ENCODE measurements at places on chromosomes 4 and X.
A peak's percentile ranks its signal among the peaks of the same experiment; 100 is the strongest.

- DNase-seq: no peak
These were observed 2.1 kb upstream of the SRPK3 start for GRCh38 chrX:153778684-153779101.

GRCh38 chrX:102624105-102624504 lies 24.8 kb downstream of the ARMCX5 start:
- DNase-seq: peak; percentile 46

DNA sequence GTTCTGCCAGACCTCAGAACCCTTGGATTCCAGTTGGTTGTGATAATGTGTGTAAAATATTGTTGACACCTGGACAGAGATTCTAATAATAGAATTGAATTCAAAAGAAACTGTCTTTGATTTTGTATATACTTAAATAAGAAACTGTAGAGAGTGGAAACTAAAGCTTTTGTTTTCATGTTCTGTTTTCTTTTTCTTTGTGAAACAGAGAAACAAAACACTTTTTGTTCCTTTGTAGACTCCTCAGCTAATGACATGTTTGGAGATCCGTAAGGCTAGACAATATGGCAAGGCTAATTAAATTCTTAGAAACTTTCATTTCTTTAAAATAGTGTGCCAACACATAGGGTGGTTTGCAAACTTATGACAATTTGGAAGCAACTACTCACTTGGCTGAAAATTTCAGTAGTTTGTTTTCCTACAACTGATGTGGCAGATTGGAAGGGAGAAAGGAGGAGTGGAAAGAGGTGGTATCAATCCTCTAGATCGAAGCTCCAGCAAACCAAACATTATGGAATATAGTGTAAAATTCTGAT lies 90.9 kb upstream of the FAT1 start:
- DNase-seq: no peak

- DNase-seq: no peak
These were observed 77.2 kb downstream of the TMEM131L start for GRCh38 chr4:153543351-153543750.

- no peak for DNase-seq
These were observed 118.5 kb upstream of the VCX2 start for GRCh38 chrX:8289523-8289922.

- DNase-seq: no peak
These were observed 6.2 kb upstream of the NOX1 start for GRCh38 chrX:100880368-100880767.

GRCh38 chr4:7192252-7193029 lies at the start of gene SORCS2:
TSS of gene SORCS2 (plus strand) at chr4:7192538.
- peak; percentile 49 for DNase-seq

- no peak for DNase-seq
These were observed 41.1 kb downstream of the PPP3CA start for GRCh38 chr4:101306225-101306624.

DNA sequence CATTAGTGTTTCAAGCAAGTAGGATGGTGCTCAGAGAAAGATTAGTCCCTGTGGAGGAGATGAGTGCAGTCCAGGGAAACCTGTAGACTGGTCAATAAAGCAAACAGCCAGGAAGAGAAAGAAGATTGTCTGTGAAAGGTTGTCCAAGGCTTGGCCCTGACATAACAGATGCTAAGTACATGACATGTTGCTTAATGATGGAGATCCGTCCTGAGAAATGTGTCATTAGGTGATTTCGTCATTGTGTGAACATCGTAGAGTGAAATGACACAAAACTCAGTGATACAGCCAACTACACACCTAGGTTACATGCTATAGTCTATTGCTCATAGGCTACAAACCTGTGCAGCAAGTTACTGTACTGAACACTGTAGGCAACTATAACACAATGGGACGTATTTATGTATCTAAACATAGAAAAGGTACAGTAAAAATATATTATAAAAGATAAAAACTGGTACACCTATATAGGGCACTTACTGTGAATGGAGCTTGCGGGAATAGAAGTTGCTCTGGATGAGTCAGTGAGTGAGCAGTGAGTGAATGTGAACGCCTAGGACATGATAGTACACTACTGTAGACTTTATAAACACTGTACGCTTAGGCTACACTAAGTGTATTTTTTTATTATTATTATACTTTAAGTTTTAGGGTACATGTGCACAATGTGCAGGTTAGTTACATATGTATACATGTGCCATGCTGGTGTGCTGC lies 9.0 kb upstream of the PRSS48 start:
- no peak for DNase-seq

DNA sequence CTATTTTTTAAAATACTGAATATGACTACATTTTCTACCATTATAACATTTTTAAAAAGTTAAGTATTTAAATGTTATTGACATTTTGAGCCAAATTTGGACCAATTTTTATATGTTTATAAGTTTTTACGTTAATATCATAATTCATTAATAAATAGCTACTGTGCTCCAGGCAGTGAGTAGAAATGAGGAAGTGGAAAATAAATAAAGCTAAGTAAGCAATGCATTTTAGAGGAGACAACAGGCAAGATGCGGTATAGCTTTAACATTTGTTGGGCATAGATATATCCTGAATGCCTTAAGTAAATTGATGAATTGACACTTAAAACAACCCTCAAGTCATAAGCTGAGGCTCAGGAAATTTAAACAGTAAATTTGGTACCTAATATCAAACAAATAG lies 474.8 kb downstream of the PCDH10 start:
- DNase-seq: no peak

DNA sequence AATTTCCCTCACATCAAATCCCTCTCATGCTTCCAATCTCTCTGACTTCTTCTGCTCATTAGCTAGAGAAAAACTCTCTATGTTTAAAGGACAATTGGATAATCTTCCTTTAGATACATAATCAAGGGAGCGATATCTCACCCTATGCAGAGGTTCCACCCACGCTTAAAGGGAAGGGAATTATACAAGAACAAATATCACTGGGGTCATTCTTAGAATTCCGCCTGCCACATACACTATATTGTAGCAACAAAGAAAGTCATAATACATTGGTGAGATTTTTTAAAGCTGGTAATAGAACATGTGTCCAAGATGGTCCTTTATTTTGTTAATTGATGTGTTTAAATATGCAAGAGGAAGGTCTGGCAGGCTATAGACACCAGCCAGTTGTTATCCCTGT lies 31.5 kb downstream of the NKX6-1 start:
- DNase-seq: no peak

GRCh38 chr4:56513517-56513916 lies 7.9 kb downstream of the ARL9 start:
- DNase-seq: no peak

DNA sequence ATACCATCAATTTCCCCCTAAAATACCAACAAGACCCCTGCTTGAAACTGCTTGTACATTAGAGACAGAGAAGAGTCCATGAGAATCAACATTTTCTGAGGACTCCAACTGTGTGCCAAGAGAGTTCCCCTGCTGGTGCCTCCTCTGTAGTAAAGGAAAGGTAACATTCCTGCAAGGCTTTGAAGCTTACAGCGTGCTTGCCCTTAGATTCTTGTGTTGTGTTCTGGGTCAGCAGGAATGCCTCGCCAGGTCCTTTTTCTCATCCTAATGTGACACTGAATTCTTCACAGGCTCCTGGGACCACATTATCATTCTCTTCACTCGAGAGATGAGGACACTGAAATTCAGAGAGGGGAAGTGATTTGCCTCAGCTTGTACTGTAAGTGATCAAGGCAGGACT lies 9.7 kb upstream of the EOLA2 start:
- no peak for DNase-seq

GRCh38 chrX:150575419-150575814 lies 7.0 kb downstream of the MTM1 start:
- DNase-seq: no peak

- DNase-seq: no peak
These were observed 1002.5 kb upstream of the INTU start for GRCh38 chr4:126630230-126630629.

DNA sequence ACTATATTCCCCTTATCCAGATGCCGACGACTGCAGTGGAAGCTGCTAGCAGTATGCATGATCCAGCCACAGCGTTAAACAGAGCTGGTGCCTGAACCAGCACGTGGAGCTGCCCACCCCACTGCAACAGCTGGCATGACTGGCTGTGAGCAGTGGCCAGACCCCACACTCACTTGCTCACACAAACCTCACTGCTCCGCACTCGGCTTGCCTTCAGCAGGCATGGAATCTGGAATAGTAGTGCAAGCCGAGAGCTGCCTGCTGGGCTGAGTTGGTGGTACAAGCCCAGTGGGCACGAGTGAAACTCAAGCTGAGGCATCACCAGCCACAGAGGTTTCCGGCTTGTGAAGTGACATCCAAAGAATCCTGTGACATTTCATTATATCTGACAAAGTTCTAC lies 1197.6 kb downstream of the FAM133A start:
- DNase-seq: no peak

- no peak for DNase-seq
These were observed 58.9 kb upstream of the PROM1 start for GRCh38 chr4:16142598-16143310.

GRCh38 chr4:153523941-153524386 lies 57.8 kb downstream of the TMEM131L start:
- no peak for DNase-seq

DNA sequence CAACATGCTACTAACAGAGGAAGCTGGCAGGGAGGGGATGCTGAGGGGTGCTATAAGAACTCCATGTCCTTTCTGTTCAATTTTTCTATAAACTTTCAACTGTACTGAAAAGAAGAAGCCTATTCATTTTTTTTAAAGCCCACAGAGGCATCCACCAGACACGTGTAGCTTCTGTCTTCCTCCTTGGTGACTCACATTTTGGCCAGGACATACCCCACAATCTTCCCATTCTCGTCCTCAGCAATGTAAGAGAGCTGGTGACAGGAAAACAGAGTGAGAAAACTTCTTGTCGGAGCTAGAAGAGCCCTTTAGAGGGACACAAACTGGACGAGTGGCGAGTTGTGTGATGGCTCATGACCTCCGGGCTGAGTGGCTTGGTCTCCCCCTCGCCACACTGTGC lies 1.1 kb downstream of the NAA10 start:
- DNase-seq: no peak

- DNase-seq: peak; percentile 26
These were observed 181.6 kb downstream of the UGT8 start for GRCh38 chr4:114780205-114780604.

- DNase-seq: no peak
These were observed 330.3 kb upstream of the EPHA5 start for GRCh38 chr4:66000510-66001117.

GRCh38 chr4:122759639-122760310 lies 27.3 kb downstream of the BBS12 start:
- no peak for DNase-seq

- DNase-seq: no peak
These were observed 112.1 kb upstream of the NAP1L5 start for GRCh38 chr4:88809576-88810219.

DNA sequence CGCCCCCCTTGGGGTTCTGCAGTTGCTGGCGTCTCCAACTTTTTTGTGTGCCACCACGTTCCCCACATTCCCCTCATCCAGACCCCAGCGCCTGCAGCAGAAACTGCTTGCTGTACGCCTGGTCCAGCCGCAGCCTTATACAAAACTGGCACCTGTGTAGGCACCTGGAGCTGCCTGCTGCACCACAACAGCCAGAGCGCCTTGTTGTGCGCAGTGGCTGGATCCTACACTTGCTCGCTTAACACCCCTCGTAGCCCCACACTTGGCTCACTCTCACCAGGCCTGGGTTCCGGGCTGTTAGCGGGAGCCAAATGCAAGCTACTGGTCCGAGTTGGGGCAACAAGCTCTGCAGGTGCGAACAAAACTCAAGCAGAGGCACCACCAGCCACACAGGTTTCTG lies 136.8 kb downstream of the TECRL start:
- DNase-seq: no peak

GRCh38 chr4:99052902-99053301 lies 35.7 kb downstream of the ADH5 start:
- DNase-seq: no peak

GRCh38 chr4:87913896-87914295 lies 61.6 kb upstream of the SPP1 start:
- DNase-seq: no peak

GRCh38 chrX:116417214-116417613 lies 19.2 kb upstream of the SLC6A14 start:
- no peak for DNase-seq

DNA sequence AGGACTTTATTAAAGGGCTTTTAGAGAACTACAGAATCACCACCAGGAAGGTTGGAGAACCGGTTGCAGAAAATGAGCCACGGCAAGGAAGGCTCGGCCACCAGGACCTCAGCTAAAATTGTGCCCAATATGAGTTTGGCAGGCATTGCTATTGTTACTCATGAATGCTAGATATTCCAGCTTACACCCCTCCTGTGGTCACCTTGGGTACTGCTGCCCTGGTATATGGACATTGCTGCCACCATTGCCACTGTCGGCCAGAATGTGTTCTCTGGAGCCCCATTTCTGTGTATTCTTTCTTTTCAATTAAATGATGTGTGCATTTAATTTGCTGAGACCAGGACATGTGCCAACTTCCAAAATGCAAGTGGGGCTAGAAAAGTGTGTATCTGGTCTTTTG lies 626.7 kb upstream of the BOD1L1 start:
- no peak for DNase-seq

GRCh38 chrX:139692506-139692849 lies 15.5 kb downstream of the MCF2 start:
- DNase-seq: no peak

GRCh38 chrX:55697381-55697780 lies 20.2 kb upstream of the RRAGB start:
- DNase-seq: no peak

- no peak for DNase-seq
These were observed 99.5 kb upstream of the SLC4A4 start for GRCh38 chr4:71239365-71239764.

- DNase-seq: no peak
These were observed 2.0 kb upstream of the AP1S2 start for GRCh38 chrX:15856636-15857035.

GRCh38 chr4:13413729-13414437 lies 70.3 kb downstream of the RAB28 start:
- DNase-seq: no peak

- no peak for DNase-seq
These were observed 66.8 kb upstream of the SH3RF1 start for GRCh38 chr4:169337510-169337909.

DNA sequence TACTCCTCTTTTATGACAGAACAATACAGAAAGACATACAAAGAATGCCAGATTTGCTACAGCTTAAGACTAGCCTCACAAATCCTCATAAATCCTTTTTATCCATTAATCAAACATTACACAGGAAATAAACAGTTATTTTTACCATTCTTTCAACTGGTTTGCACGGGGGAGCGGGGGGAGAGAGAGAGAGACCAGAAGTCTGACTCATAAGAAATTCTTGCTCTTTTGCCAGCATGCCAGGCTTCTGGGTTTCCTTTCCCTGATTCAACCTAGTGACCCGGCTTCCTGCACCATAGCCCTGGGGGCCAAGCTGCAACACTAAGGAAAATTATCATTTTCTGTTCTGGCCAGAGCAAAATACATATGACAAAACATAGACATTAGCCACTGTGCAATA lies 6.8 kb upstream of the RRAGB start:
- DNase-seq: no peak

- DNase-seq: no peak
These were observed 129.2 kb upstream of the ETNPPL start for GRCh38 chr4:108891896-108892590.

Measured in pons (tissue), 1 donor.